ENCODE measurements at places on chromosomes 11 and 22. TPM values are rescaled to one million over a fixed set of nuclear protein-coding genes. Genes with fewer than 3 reads are reported as not detected.

The APLNR gene
- 0.13 TPM for total RNA-seq

The OR56A1 gene
- not detected for total RNA-seq

The CRYBB3 gene
- not detected for total RNA-seq

The KRTAP5-9 gene
- not detected for total RNA-seq

The FAM83F gene
- not detected for total RNA-seq

The BET1L gene
- 42.5 TPM for total RNA-seq

The POLD3 gene
- total RNA-seq = 19.7 TPM

The TPBGL gene
- 0.15 TPM for total RNA-seq

The FEN1 gene
- total RNA-seq = 124 TPM

The CCDC87 gene
- 0.60 TPM for total RNA-seq

The PANX2 gene
- 7.9 TPM for total RNA-seq

The PTPRCAP gene
- total RNA-seq = 0.33 TPM

The NXPE4 gene
- not detected for total RNA-seq

The CYB5R3 gene
- 119 TPM for total RNA-seq

The PANX3 gene
- not detected for total RNA-seq

The GAL3ST3 gene
- not detected for total RNA-seq

The MS4A8 gene
- total RNA-seq = not detected

The ADORA2A gene
- total RNA-seq = 1.4 TPM

The PHOX2A gene
- total RNA-seq = not detected

The KCTD14 gene
- total RNA-seq = 1.4 TPM

The ME3 gene
- 18.7 TPM for total RNA-seq

The KCNE3 gene
- not detected for total RNA-seq

The ANO1 gene
- 0.82 TPM for total RNA-seq

The NCF4 gene
- total RNA-seq = not detected

The FGF3 gene
- not detected for total RNA-seq

The ATXN10 gene
- 132 TPM for total RNA-seq

The SERHL2 gene
- total RNA-seq = not detected

The OR4D5 gene
- not detected for total RNA-seq

The RASSF10 gene
- total RNA-seq = 7.6 TPM

The OR52N4 gene
- total RNA-seq = not detected

The MRPL23 gene
- total RNA-seq = 160 TPM

The KREMEN1 gene
- total RNA-seq = 1.9 TPM

The SESN3 gene
- total RNA-seq = 0.10 TPM

The BIK gene
- 0.89 TPM for total RNA-seq

The CASP12 gene
- not detected for total RNA-seq

The DERL3 gene
- 0.36 TPM for total RNA-seq

The KCNJ1 gene
- total RNA-seq = not detected

The UBQLNL gene
- total RNA-seq = not detected

The LDLRAD3 gene
- total RNA-seq = 22.2 TPM

The GNB1L gene
- total RNA-seq = 14.2 TPM

The LRRC51 gene
- 7.0 TPM for total RNA-seq

The MTA2 gene
- 84.0 TPM for total RNA-seq

The PIK3C2A gene
- total RNA-seq = 14.7 TPM

The OR8G5 gene
- total RNA-seq = not detected

The MS4A6E gene
- total RNA-seq = not detected

The H19 gene
- 6.6 TPM for total RNA-seq

The PHF21B gene
- total RNA-seq = 1.1 TPM

The ADM gene
- 104 TPM for total RNA-seq

The C11orf16 gene
- total RNA-seq = not detected

Data from A549 treated with RU486 at 1 μM for 4 hours (cell line).